Glutamatergic neuron (in vitro differentiated cells): ENCODE measurements at places on chromosomes 7 and 10. TPM values are rescaled to one million over a fixed set of nuclear protein-coding genes. Genes with fewer than 3 reads are reported as not detected.

- no peak for DNase-seq
These were observed 143.1 kb downstream of the CRPPA start for GRCh38 chr7:16278167-16278787.

GRCh38 chr10:74049955-74050354, 52.0 kb downstream of the VCL start:
- DNase-seq = no peak

- no peak for DNase-seq
These were observed 72.7 kb upstream of the IFRD1 start for GRCh38 chr7:112377593-112377992.

CPA5 gene
- total RNA-seq = not detected
